ENCODE measurements at places on chromosomes 4 and X. TPM values are rescaled to one million over a fixed set of nuclear protein-coding genes. Genes with fewer than 3 reads are reported as not detected.
A peak's percentile ranks its signal among the peaks of the same experiment; 100 is the strongest.

DNA sequence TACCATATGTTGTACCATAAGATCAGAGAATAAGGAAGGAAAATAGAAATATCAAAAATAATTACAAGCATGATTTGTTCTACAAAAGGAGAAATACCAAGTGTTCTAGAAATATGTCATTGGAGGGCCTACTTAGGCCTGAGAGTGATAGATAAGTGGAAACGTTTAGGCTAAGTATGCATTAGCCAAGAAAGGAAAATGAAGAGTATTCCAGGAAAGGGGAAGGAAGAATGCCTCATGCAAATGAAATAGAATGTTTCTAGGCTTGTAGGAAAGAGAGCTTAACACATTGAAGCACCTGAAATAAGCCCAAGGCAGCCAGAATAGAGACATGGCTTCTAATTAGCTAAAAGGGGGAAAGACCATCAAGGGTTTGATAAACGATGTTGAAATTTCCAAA lies 595.7 kb upstream of the ATOH1 start:
- no peak for DNase-seq

GRCh38 chr4:76526585-76526990 lies 91.6 kb downstream of the SHROOM3 start:
- no peak for DNase-seq

The CFI gene
- not detected for total RNA-seq

GRCh38 chrX:13863324-13863723 lies 46.4 kb upstream of the GPM6B start:
- no peak for DNase-seq

- DNase-seq: peak; percentile 25
Measured at GRCh38 chr4:152936446-152937335, 568 bp downstream of the FHDC1 start.

DNA sequence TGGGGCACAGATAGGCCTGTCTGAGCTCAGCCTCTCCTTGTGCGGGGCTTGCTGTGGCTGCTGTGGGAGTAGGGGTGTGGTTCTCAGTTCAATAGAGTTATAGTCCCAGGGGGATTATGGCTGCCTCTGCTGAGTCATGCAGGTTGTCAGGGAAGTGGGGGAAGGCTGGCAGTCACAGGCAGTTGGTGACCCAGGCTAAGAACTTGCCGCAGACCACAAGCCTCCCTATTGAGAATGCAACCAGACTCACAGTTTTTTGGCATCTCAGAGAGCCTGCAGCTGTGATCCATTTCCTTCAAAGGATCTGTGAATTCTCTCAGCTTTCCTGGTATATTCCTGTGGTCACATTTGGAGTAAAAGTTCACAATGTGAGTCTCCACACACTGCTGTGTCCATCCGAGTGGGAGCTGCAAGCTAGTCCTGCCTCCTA lies 364.9 kb downstream of the ZNF674 start:
- DNase-seq: peak; percentile 33

The SERPINA7 gene
- not detected for total RNA-seq

The HSFX2 gene
- not detected for total RNA-seq

The SPANXC gene
- total RNA-seq: not detected

- no peak for DNase-seq
Measured at GRCh38 chr4:186158966-186159365, 32.4 kb upstream of the CYP4V2 start.

- DNase-seq: no peak
Measured at GRCh38 chr4:183816077-183816476, 89.0 kb upstream of the STOX2 start.

DNA sequence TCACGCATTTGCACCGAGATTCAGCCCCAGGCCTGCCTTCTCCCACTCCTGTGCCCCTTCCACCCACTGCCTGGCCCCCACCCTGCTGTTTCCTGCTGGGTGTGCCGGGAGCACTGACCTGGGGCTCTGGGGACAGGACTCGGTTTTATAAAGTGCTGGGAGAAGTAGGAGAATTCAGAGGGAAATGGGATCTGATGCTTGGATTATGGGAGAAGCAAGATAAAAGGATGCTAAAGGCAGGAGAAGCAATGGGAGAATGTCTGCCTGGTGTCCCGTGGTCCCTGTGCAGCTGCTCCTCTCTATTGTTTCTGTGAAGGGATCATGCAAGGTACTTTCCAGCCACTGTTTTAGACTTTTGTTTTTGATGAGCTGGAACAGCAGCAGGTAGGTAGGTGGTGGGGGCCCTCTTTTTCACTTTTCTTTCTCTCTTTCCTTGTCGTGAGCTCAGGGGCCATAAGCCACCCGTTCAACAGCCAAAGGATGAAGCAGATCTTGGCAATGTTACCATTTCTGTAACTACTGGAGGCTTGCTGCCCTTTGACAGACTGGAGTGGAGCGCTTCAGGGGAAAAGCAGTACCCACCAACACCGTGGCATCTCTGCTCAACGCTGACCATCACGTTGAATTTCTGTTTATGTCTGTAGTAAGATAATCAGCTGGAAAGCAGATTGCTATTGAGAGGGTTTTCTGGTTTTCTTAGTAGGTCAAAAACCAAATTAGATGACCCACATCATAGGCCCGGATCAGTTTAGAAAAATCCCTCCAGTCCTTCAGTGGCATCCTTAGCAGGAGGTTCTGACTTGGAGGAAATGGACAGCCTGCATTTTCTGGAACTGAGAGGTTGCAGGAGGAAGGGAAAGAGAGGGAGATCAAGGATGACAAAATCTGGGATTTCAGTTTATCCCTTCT lies 63.8 kb upstream of the ENPP6 start:
- peak; percentile 21 for DNase-seq

DNA sequence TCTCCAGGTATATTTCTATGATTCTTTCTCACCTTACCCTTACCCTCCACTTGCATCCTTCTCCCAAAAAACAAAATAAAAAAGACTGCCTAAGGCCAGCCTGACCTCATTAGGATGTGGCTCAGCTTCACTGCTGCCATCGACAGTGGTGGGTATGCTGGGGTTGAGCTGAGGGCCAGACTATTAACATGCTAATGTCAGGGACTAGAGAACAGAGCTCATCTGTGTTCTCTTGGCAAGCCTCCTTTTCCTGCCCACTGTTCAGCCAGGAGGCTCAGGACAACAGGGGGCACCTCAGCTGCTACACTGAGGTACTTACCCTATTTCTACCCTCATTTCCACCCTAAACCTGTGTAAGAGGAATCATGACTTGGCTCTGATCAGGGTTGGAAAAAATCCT lies 59.3 kb downstream of the MSN start:
- no peak for DNase-seq

The SSX4B gene
- not detected for total RNA-seq

The PNMA3 gene
- 1.2 TPM for total RNA-seq

GRCh38 chr4:90211174-90211573 lies 84.0 kb downstream of the CCSER1 start:
- DNase-seq: no peak

- DNase-seq: no peak
Measured at GRCh38 chr4:2733001-2733843, 22.9 kb downstream of the TNIP2 start.

GRCh38 chr4:137530176-137530575 lies 2.1 kb downstream of the PCDH18 start:
- DNase-seq: no peak

GRCh38 chr4:46793036-46793435 lies 116.0 kb downstream of the COX7B2 start:
- DNase-seq: no peak

The IL1RAPL1 gene
- total RNA-seq: not detected

- DNase-seq: peak; percentile 22
Measured at GRCh38 chrX:72308566-72309296, 3.0 kb upstream of the CITED1 start.

The LRAT gene
- total RNA-seq: not detected

GRCh38 chrX:137366018-137366633 lies 199.8 kb upstream of the ZIC3 start:
- no peak for DNase-seq

The UBE2K gene
- total RNA-seq: 74.9 TPM

The FAM47C gene
- not detected for total RNA-seq

The GABRB1 gene
- total RNA-seq: not detected

- DNase-seq: no peak
Measured at GRCh38 chrX:38225093-38225492, 4.4 kb upstream of the SRPX start.

DNA sequence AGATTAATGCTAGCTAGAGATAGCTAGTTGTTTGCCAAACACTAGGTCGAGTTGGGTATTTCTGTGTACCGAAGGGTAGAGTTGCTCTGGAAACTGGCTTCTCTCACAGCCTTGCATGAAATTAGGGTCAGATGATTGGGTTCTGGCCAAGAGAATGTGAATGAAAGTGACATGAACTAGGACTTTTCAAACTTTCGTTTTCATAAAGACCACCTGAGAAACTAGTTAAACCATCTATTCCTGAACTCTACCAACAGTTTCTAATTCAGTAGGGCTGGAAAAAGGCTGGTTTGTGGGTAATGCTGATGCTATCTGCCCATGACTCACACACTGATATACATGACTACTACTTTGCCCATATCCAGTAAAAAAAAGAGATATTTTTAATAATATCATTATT lies 157.6 kb downstream of the GASK1B start:
- DNase-seq: no peak

The WDR17 gene
- total RNA-seq: 0.34 TPM

DNA sequence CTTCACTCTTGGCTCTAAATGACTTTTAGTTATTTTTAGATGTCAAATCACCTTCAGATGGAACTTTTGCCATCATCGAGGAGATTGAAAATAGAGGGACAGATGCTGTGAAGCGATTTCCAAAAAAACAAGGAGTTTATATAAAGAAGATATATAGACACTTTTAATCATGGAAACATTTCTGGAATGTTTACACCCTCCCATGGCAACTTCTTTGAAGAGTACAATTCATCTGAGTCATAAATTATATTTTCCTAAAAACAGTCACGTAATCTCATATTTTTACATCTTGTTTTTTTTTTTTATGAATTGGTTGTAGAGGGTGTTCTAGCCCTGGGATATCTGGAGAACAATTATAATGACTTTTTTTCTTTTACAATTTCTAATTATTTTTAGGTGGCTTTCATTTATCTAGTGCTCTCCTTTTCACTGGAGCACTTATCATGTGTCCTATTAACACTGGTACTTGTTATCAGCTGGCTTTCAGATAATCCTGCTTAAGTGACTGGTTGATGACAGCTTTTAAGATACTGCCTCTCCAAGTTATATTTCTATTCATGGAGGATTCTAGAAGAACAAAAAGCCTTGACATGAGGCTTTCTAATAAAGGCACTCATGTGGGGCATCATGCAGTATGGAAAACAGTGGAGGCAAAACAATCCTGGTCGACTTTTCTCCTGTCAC lies 24.9 kb downstream of the PCDH7 start:
- DNase-seq: no peak

The ERCC6L gene
- 13.8 TPM for total RNA-seq

All from activated CD8-positive, alpha-beta T cell treated with anti-CD3 and anti-CD28 coated beads, Interleukin-2, amount 10 ng/mL, durations not matched to agents 7 days and 5 days (primary cell).